ENCODE measurements at places on chromosomes 3 and 15. TPM values are rescaled to one million over a fixed set of nuclear protein-coding genes. Genes with fewer than 3 reads are reported as not detected.
A peak's percentile ranks its signal among the peaks of the same experiment; 100 is the strongest.

RGMA gene
- polyA plus RNA-seq = not detected

GRCh38 chr15:25184356-25185155 is 229.8 kb downstream of the SNRPN start:
- H3K4me3 ChIP-seq = no peak overlapping the region
- no peak for DNase-seq
- H3K27me3 ChIP-seq = no peaks in the 10 kb centered on the region
- no peak overlapping the region for H3K27ac ChIP-seq
- H3K36me3 ChIP-seq = no peaks in the 10 kb centered on the region

DNA sequence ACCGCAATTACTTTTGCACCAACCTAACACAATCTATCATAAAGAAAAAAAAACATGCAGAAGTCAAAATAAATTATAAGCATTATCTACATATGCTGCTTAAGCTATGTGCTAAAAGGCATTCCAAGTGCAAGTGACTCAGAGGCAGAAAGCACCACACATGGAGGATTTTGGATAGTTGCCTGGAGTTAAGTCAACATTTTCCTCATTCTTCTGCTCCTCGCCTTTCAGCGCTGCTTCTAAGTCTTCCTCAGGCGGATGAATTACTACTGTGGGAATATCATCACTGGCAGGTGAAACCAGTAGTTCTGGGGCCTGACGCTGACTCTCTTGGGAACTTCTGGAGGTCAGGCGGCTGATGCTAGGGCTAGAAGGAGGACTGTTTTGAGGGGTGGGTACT is 53.1 kb downstream of the SLC4A7 start:
- H3K4me1 ChIP-seq = no peaks in the 10 kb centered on the region
- peak overlapping the region; percentile 73 for H3K27ac ChIP-seq
- DNase-seq = no peak
- H3K27me3 ChIP-seq = no peaks in the 10 kb centered on the region
- H3K4me3 ChIP-seq = no peak overlapping the region

DNA sequence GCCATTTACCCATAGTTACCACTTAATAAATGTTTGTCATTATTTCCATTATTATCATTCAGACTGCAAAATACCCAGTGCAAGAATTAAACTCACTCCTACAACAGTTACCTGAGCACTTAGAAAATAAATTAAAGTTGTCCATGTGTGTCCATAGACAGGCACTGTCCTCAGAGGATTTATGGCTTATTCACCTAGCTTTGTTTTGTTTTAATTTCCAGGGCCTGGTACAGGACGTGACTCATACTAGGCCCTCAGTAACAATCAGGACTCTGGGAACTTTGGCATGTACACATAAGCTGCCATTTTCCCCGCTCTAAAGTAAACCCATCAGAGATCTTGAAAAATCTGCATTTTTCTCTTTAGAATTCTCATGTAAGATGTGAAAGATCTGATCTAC is 458.5 kb upstream of the ARRDC4 start:
- no peaks in the 10 kb centered on the region for H3K4me1 ChIP-seq
- H3K27ac ChIP-seq = no peak overlapping the region
- no peaks in the 10 kb centered on the region for H3K27me3 ChIP-seq

DNA sequence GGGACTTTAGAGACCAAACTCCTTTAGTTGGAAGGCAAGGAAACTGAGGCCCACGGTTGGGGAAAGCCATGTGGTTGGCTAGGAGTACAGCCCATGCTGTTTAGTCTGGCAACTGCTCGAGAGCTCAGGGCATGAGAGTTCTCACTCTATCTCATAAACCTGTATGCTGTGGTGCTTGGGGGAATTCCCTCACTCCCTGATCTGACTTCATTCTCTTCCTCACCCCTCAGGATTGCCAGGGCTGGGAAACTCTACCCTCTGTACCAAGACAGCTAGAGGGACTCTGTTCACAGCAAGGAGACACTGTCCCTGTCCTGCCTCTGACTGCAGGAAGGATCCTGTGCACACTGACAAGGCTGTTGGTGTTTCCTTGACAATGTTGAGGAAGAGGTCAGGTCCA is 230.2 kb downstream of the ZNF621 start:
- H3K27me3 ChIP-seq = peaks cover 7% of the 10 kb centered on the region
- no peak for DNase-seq
- no peak overlapping the region for H3K27ac ChIP-seq
- H3K4me1 ChIP-seq = no peaks in the 10 kb centered on the region
- no peak overlapping the region for H3K4me3 ChIP-seq

- DNase-seq = no peak
- peak overlapping the region; percentile 52 for H3K27ac ChIP-seq
- peak overlapping the region; percentile 7 for H3K4me3 ChIP-seq
- peaks cover 9% of the 10 kb centered on the region for H3K36me3 ChIP-seq
These were observed 8.7 kb downstream of the ISG20 start for GRCh38 chr15:88647351-88648105.
